ENCODE measurements at places on chromosomes 16 and 17. TPM values are rescaled to one million over a fixed set of nuclear protein-coding genes. Genes with fewer than 3 reads are reported as not detected.
A peak's percentile ranks its signal among the peaks of the same experiment; 100 is the strongest.

GRCh38 chr17:15437303-15437635, 30.2 kb downstream of the CDRT4 start:
- DNase-seq: no peak

DNA sequence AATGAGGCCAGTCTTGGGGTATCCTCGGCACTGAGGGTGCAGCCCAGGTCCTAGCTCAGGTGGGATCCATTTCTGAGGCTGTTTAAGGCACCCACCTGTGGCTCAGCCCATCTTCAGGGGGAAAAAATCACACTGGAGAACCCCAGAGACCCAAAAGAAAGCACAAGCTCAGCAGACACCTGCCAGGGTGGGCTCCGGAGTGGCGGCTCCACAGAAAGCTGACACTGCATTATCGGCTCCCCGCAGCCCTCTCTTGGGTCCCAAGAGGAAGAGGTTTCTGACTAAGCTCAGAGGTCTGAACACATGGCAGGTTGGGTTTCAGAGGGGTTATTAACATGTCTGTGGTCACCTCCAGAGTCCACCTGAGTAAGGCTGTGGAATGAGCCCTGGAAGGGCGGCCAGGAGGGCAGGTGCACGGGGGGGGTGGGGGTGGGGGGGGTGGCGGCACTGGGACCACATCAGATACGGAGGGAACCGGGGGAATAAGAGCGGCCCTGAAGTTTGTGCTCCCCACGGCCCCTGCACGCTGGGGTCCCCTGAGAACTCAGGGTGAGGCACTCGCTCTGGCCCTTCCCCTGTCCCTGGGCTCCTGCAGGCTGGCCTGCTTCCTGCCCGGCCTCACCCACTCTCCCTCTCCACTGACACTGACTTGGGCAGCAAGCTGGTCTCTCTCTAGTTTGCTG, 79.5 kb downstream of the TIMM22 start:
- DNase-seq: no peak

DNA sequence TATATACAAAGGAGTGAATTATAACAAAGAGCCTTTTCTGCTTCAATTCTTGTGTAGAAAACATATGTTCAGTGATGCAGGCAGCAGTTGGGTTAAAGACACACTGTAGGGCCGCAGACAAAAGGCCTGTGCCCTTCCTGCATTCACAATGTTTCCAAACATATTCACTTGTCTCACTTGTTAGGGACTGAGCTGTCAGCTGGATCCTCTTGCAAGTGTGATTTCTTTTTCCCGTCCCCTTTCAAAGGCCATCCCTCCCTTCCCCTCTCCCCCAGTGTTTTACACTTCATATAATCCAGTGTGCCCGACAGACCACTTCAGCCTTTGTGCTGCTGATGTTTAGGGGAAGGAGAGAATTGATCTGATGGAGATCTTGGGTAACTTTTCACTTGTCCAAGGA, 217.0 kb downstream of the FTO start:
- DNase-seq: no peak

GRCh38 chr16:81035398-81035974, at the start of gene ATMIN:
Gene ATMIN, plus strand, starts transcription at chr16:81035842. Its CDS starts 29 bp downstream, at chr16:81035871.
- peak; percentile 93 for DNase-seq

DNA sequence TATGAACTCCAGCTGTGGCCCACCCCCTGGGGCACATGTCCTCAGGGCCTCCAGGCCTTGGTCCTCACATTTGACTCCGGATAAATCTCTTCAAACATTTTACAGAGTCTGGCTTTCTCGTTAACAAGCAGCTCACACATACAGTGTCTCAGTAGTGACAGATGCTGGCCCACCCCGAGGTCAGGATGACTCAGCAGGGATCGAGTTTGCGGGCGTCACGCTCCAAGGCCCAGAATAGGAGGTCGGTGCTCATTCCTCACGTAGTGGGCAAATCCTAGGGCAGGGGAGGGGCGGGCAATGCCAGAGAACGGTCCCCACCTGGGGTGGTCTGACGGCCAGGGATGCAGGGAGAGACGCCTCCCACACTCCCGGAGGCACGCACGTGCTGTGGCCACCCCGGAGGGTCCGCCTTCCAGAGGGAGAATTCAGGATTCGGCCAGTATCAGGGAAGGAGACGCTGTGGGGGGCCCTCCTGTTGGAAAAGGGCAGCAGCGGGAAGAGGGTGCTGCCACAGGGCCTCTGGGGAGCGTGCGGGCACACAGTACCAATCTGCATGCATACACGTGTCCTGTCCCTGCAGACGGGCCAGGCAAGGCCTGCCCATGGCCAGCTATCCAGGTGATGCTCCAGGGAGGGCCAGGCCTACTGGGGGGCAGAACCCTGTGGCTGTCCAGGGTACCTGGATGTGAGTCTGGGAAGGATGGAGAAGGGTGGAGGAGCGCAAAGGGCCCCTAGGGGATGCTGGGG, 8.6 kb downstream of the SLC7A5 start:
- no peak for DNase-seq

DNA sequence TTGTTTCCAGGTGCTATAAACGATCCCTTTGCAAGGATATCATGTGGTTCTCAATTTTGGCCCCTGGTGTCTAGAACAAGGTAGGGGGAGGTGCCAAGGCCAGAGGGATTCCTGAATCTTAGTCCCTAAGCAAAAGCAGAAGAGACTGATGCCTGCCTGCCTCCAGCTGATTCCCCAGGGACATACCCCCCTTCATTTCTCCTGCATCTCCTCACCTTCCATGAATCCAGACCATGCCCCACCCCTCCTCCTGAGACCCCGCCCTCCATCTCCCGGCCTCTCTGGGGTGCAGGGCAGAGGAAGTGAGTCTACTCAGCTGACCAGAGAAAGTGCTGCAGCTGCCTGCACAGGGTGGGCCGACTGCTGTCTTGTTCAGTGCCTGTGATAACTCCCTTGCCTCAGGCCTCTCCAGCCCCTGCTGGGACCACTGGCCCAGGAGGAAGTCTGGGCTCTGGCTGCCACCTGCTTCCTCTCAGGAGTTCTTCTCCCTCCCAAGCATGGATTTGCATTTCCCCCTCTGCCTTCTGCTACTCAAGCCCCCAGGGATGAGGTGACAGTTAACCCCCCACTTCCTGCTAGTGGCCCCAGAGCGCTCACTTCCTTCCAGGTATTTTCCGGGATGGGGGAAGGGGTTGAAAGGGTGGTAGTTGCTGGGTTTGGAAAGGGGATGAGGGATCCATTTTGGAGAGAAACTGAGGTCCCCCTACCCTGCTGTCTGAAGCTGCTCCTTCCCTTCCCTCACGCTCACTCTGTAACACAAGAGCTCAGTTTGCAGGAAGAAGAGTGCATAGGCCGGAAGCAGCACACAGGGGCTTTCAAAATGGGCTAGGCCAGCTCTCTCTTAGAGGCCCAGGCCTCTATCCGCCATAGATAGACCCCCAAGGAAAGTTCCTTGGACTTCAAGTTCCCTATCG, 10.5 kb upstream of the TSPOAP1 start:
- DNase-seq: peak; percentile 90

GRCh38 chr17:64074704-64075426, 54.4 kb upstream of the ICAM2 start:
- DNase-seq: no peak

- DNase-seq: no peak
These were observed 5.8 kb downstream of the TMEM97 start for GRCh38 chr17:28324781-28325180.

GRCh38 chr17:39170109-39170508, 4.1 kb upstream of the ARL5C start:
- no peak for DNase-seq

DNA sequence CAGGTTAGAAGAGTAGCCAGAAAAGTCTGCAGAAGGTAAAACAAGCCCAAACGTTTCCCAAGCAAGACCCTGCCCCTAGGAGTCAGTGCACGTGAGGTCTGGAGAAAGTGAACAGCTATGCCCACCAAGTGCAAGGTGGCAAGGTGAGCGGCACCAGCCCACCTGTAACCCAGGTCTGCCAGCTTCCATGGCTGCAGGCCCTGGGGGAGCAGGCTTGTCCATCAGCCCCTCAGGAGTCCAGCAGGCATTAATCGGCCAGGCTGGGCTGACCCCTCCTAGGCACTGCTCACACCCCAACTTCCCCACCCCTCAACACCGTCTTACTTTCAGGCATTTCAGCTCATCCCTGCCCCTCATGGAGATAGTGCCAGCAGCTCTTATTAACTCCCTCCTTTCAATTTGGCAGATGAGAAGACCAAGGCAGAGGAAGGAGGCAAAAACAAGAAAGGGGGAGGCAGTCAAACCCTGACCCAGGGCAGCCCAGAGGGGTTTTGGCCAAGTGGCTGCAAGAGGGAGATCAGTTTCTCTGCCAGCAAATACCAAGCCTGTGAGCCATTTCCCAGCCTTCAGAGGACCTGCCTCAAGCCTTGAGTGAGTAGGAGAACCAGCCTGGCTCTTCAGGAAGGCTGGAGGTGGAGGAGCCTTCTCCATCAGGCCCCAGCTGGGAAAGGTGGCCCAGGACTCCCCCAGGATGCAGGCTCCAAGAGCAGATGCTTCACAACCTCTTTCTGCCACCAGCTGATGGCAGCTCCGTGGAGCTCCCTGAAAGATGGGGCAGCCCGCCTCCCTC, 14.7 kb downstream of the BEAN1 start:
- no peak for DNase-seq

DNA sequence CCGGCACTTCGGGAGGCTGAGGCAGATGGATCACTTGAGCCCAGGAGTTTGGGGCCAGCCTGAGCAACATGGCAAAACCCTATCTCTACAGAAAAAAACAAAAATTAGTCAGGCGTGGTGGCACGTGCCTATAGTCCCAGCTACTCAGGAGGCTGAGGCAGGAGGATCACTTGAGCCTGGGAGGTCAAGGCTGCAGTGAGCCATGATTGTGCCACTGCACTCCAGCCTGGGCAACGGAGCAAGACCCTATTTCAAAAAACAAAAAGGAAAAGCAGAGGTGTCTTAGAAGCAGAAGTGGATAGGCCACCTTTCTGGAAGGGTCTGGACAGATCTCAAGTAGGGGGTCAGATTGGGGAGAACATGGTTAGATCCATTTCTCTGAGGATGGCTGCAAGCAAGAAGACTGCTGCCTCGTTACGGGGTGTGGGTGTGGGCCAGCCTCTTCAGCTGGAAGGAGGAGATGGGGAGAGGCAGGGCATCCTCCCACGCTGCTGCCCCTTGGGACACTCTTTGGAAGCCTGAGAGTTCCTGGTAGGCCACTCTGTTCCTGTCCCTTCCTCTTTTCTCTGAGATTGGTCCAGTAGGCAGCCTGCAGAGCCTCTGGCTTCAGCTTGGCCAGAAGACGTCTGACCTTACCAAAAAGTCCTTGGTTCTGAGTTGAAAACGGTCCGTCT, 208.0 kb downstream of the MSI2 start:
- DNase-seq: no peak

DNA sequence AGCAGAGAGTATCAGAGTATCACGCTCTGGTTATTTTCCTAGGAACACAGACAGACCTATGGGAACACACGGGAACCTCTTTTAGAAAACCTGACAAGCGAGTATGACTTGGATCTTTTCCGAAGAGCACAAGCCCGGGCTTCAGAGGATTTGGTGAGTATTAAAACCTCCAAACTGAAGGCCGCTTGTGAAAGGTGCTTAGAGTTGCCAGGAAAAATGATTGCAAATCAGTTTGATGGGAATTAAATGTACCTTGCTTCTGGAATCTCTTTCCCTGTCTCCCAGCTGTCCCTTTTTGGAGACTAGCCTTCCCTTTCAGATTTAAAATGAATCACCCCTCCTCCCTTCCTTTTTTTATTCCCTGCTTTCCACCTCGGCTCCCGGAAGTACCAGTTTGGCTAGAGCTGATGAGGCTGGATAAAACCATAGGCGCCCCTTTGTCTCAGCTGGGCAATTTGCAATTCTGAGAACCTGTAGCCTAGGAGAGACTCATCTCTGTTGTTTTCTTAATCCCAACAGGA, 27.3 kb downstream of the KAT7 start:
- DNase-seq: no peak

- no peak for DNase-seq
These were observed 1.5 kb upstream of the SYT17 start for GRCh38 chr16:19166500-19166899.

DNA sequence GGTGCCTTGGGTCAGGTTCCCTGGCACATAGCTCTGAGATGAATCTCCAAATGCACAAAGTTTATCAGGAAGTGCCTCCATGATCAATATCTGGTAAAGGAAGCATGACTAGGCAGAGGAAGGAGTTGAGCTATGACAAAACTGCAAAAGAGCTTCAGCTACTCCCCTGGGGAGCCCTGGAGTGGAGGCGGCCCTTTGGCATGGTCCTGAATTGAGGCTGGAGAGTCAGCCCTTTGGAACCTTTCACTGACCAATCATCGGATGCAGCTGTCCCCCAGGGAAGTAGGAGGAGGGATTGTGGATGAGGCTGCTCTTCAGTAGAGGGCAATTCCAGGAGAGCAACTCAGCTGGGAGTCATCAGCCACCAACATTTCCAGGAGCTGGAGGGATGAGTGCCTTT, 46.1 kb upstream of the NLRP1 start:
- DNase-seq: no peak

- no peak for DNase-seq
These were observed 46.6 kb upstream of the MED13 start for GRCh38 chr17:62111562-62112171.

GRCh38 chr16:12245088-12245920, 268.8 kb downstream of the SNX29 start:
- no peak for DNase-seq

DNA sequence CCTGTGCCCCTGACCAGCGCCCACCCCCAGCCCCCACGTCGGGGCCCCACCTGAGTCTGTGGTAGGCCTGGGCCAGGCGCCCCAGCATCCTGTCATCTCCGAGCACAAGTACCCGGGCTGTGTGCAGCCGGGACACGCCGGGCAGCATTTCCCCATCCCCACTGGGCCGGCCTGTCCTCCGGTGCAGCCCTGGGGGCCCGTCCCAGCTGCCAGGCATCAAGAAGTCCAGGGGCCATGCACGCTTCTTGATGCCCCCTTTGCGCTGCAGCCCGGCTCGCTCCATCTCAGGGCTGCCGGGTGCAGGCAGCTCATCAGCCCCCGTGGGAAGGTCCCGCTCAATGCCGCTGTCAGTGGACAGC, 29.3 kb upstream of the MFSD6L start:
- no peak for DNase-seq

GRCh38 chr16:83470416-83470815, 337.4 kb upstream of the HSBP1 start:
- no peak for DNase-seq

- no peak for DNase-seq
These were observed 95.7 kb downstream of the ELAC2 start for GRCh38 chr17:12922120-12922519.

- no peak for DNase-seq
These were observed 16.2 kb downstream of the SALL1 start for GRCh38 chr16:51134876-51135275.

- no peak for DNase-seq
These were observed 50.1 kb downstream of the GTF3C1 start for GRCh38 chr16:27499659-27500055.

GRCh38 chr16:9311303-9311954, 220.0 kb downstream of the HAPSTR1 start:
- DNase-seq: peak; percentile 3

GRCh38 chr16:24852281-24852721, 6.5 kb downstream of the SLC5A11 start:
- no peak for DNase-seq

- no peak for DNase-seq
These were observed 47.1 kb downstream of the CDH1 start for GRCh38 chr16:68784226-68784625.

ST6GALNAC1 gene
- total RNA-seq: 0.89 TPM

SLC12A3 gene
- total RNA-seq: not detected

CRHR1 gene
- total RNA-seq: not detected

KRT13 gene
- total RNA-seq: not detected

GP2 gene
- not detected for total RNA-seq

CLEC18A gene
- 0.37 TPM for total RNA-seq

TBC1D3K gene
- not detected for total RNA-seq

TBC1D26 gene
- total RNA-seq: 0.30 TPM

MOSMO gene
- total RNA-seq: 7.7 TPM

IRX5 gene
- not detected for total RNA-seq

CMTM2 gene
- not detected for total RNA-seq

CA5A gene
- total RNA-seq: not detected

ABCA6 gene
- total RNA-seq: not detected

RAB37 gene
- total RNA-seq: 3.5 TPM

PERCC1 gene
- not detected for total RNA-seq
